A549 treated with DMSO at 1 μM for 4 hours (cell line): ENCODE measurements at places on chromosomes 7 and 10. TPM values are rescaled to one million over a fixed set of nuclear protein-coding genes. Genes with fewer than 3 reads are reported as not detected.

The PIP gene
- not detected in 5 replicates for total RNA-seq

The MINDY4 gene
- total RNA-seq, result 2.6 to 3.5 TPM (median 3.2 TPM) in 5 replicates

The SCIN gene
- total RNA-seq, result 0.36 to 0.70 TPM (median 0.45 TPM) in 5 replicates

The SFRP5 gene
- 1.8 to 2.6 TPM (median 2.4 TPM) in 5 replicates for total RNA-seq

The WNT8B gene
- 0.07 TPM in 1 of 5 replicates, not detected in the others for total RNA-seq

The ECHS1 gene
- total RNA-seq, result 137 to 152 TPM (median 142 TPM) in 5 replicates

The ZNF789 gene
- 7.2 to 9.3 TPM (median 8.7 TPM) in 5 replicates for total RNA-seq

The BHLHA15 gene
- total RNA-seq, result 0.44 to 0.66 TPM (median 0.56 TPM) in 5 replicates
